ENCODE measurements at places on chromosomes 12 and 14. TPM values are rescaled to one million over a fixed set of nuclear protein-coding genes. Genes with fewer than 3 reads are reported as not detected.

MYO1H gene
- total RNA-seq, result not detected

GRCh38 chr12:64404470-64405256, 471 bp downstream of the XPOT start:
- DNase-seq, result no peak

- DNase-seq, result no peak
Measured at GRCh38 chr12:131947482-131948027, 2.2 kb upstream of the EP400 start.

CCDC197 gene
- total RNA-seq, result not detected

- DNase-seq, result no peak
Measured at GRCh38 chr14:80560800-80561657, 349.7 kb upstream of the DIO2 start.

OR4K17 gene
- total RNA-seq, result not detected

DNA sequence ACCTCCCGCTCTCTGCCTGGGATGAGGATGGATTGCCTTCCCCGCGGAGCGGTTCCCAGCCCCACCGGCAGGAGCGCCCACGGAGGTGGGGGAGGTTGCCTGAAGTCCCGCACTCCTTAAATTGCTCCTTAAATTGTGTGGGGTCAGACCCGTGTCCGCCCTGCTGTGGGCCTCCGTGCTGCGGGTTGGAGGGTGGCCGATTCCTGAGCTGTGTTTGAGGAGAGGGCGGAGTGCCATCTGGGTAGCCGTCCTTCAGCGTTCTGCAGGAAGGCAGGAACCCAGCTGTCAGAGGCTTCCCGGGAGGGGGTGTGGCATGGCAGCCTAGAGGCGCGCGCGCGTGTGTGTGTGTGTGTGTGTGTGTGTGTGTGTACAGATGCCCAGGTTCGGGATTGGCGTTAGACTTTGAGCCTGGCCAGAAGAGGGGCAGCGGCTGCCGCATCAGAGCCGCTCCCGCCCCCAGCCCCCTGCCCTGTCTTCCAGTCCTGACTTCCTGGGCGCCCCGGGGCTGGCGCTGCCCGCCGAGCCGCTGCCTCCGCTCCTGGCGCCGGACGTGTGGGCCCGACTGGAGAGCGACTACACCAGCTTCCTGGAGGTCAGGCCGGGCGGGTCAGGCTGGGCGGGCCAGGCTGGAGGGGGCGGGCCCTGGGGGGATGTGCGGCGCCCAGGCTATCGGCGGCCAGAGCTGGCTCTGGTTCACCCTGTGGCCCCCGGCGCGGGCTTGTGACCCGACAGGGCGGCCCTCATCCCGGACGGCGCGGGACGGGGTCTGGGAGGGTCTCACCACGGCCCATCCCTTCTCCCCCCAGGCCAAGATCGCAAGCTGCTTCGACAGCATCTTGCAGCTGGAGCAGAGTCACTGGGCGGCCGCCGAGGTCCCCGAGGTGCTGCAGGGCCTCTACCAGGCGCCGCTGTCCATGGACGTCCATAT, 9.2 kb downstream of the EXOC3L4 start:
- DNase-seq, result no peak

CELA1 gene
- not detected for total RNA-seq

DNA sequence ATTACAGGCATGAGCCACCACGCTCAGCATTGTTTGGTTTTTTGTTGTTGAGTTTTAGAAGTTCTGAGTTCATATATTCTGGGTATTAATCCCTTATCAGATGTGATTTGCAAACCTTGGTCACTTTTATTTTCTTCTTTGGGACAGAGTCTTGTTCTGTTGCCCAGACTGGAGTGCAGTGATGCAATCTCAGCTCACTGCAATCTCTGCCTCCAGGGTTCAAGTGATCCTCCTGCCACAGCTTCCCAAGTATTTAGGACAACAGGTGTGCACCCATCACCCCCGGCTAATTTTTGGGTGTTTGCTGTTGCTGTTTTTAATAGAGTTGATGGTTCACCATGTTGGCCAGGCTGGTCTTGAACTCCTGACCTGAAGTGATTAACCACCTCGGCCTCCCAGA, 11.8 kb downstream of the USP30 start:
- DNase-seq, result no peak

DNA sequence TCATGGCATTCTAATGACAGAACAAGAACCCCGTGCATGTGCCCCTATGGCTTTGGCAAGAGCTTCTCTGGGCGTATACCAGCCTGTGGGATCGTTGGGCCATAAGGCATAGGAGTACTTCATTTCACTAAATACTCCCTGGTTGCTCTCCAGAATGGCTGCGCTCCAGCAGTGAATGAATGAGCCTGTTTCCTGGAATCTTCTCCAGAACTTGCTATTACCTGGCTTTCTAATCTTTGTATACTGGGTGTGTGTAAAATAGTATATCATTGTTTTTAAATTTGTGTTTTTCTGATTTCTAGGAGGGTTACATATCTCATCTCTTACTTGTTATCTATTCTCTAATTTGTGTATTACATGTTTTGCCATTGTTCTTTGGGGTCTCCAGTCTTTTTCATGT, 28.6 kb upstream of the EMP1 start:
- no peak for DNase-seq

DNA sequence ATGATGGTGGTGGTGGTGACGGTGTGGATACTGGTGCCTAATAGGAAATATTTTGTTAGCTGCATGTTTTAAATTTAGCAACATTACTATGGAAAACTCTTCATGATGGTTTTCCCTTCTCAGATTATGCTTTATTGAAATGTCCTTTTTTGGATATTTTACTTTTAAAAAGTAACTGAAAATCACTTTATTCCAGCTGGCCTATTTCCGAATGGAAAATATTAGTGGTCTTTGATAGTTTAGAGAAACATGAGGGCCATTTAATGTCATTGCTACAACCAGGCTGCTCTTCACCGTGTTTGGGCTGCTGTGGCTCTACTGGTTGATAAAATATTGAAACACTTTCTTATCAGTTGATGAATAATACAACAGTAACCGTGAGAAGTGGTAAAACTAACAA, 64.2 kb downstream of the PELI2 start:
- DNase-seq, result no peak

- no peak for DNase-seq
Measured at GRCh38 chr12:75660805-75661404, 149.5 kb upstream of the KRR1 start.

DNA sequence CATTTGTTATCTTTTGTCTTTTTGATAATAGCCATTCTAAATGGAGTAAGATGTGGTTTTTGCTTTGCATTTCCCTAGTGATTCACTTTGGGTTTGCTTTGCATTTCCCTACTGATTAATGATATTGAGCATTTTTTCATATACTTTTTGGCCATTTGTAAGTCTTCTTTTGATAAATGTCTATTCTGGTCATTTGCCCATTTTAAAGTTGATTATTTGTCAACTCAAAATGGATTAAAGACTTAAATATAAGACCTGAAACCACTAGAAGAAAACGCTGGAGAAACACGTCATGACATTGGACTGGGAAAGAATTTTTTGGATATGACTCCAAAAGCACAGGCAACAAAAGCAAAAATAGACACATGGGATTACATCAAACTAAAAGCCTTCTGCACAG, 148.0 kb downstream of the APAF1 start:
- DNase-seq, result no peak

- DNase-seq, result no peak
Measured at GRCh38 chr14:49193332-49194065, 392.7 kb downstream of the RPS29 start.

GRCh38 chr12:53441040-53441833, at the start of gene PRR13:
Gene PRR13, plus strand, starts transcription at chr12:53441734. Its CDS starts 981 bp downstream, at chr12:53442715.
- peak; percentile 98 for DNase-seq

DNA sequence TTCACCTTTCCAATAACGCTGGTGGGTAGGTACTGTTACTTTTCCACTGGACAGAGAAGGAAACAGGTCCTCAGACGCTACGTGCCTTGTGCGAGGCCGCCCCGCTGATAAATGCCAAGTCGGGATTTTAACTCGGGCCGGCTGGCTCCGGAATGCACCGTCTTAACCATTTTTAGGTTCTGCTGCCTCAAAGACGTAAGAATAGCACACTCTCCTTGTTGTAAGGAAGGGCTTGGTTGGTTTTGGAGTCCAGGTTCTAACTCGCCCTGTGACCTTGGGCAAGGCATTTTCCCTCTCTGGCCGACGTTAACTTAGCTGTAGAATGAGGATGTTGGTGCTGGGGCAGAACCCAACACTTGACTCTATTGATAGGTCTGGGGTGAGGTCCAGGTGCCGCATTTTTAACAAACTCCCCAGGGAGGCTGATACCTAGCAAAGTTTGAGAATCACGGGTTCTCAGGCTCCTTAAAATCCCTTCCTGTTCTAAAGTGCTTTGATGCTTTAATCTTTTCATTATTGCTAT, 814 bp downstream of the ANKRD13A start:
- no peak for DNase-seq

DNA sequence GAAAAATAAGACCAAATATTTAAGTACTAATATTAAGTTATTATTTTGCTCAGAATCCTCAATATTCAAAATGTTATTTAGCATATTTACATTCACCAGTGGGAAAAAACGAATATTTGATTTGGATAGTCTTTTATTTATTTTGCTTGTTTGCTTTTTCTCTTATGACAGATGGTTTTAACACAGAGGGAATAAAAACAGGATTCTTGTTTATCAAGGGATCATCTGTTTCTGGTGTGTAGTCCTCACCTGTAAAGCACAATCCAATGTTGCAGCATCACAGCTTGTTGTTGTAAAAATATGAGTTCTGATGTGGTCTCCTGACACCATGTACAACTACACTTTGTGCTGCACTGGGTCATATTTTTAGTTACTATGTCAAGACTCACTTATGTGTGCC, 103.9 kb downstream of the AVPR1A start:
- no peak for DNase-seq

DNA sequence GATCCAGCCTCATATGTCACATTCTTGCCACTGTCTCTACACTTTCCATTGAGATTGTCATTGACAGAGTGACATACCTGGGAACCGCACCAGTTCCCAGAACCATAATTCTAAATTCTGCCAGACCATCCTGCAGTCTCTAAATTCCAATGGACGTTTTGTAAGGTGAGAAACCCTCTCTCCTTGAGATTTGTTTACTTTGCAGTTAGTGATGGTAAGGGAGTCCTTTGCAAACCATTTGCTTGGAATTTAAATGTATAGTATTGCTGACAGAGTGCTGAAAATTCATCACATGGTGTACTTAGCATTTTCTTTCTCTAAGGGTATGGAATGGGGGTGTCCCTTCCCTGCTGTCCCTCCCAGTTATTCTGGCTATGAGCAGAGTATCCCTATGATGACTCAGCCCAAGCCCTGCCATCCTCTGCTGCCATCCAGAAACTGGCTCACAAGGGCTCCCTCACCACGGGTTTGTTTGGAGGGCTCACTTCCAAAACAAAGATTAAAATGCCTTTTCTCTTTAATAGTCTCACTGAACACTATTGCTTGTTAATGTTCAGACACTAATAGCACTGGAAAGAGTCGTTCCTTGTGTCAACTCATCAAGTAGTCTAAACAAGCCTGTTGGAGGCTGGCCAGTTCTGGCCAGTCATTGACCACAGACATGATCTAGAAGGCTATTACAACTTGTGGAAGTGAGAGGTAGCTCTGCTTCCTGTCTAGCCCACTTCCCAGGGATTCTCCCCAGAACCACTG, 129.0 kb upstream of the HMGA2 start:
- DNase-seq, result peak; percentile 25

- no peak for DNase-seq
Measured at GRCh38 chr12:28374556-28374955, 184.3 kb downstream of the CCDC91 start.

DNA sequence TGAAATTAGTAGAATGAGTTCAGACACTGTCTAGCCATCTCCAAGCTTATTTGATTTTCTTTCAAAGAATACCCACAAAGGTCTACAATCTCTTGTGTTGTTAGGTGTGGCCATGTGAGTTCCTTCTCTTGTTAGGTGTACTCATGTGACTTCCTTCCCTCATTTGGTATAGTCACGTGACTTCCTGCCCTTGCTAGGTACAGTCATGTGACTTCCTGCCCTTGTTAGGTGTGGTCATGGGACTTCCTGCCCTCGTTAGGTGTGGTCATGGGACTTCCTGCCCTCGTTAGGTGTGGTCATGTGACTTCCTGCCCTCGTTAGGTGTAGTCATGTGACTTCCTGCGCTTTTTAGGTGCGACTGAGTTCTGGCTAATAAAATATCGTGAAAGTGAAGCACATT, 179.6 kb downstream of the TMX1 start:
- no peak for DNase-seq

DNA sequence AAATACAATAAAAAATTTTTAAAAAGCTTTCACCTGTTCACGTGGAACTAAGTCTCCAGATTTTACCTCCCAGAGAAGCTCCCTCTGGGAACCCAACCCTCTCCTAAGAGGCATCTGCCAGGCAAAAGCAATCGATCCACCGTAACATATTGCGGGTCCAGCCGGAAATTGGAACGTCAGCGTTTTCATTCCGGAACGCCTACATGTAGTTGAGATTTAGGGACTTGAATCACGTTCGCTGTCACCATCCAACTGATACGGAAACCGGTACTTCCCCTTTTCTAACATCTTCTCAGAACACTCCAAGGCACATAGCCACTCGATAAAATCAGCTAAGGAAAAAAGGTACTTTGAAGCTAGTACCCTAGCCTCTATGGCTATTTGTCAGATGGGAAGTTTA, 70.3 kb downstream of the COX16 start:
- DNase-seq, result no peak

DNA sequence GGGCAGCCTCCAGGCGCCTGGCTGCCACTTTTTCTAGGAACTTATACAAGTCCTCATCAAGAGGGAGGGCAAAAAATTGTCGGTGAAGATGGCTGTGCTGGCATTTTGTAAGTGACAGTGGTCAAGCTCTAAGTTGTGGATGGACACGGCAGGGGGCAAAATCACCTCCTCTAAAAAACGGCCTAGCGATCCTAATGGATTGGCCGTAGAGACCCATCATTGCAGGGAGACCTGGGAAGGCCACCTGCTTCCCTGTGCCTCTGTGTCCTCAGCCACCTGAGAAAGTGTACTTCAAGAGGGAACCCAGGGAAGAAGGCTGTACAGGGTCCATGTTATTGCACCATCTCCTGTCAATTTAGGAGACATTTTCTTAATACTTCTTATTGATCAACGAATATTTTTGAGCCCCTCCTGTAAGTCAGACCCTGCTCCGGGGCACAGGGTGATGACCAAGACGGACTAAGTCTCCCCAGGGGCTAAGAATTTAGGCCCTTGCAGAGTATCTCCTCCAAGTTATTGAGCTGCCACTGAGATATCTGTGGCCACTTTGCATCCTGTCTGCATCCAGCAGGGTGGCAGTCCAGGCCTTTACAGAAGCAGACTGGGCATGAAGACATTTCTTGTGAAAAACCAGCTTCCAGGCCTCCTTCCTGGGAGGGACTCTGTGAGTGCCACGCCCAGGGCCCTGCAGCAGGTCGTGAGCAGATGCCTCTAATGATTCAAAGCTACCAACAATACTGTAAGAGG, 40.5 kb downstream of the PSMA6 start:
- no peak for DNase-seq

HOTAIR gene
- total RNA-seq, result 1.1 TPM

DNA sequence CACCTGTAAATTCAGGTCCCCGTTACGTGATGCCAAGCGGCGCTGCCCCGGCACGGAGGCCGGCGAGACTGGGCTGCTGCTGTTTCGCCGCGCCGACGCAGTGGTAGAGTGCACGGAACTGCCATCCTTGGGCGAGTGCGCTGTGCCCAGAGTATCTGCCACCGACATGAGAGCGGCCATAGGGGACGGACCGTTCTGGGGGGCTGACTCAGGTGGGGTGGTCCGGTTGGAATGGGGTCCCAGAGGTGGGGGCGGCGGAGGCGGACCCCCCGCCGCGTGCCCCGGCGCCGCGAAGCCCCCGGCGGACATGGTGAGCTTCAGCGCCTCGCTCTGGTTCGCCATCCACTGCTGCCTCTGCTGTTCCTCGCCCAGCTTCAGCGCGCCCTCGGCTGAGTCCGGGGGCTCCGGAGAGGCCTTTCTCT, 2.8 kb downstream of the IRF2BPL start:
- no peak for DNase-seq

Measured in urinary bladder (tissue), 4 donors.